ENCODE measurements at places on chromosomes 3 and 15.

GRCh38 chr15:26065723-26066122 is 202.6 kb upstream of the ATP10A start:
- DNase-seq: no peak

DNA sequence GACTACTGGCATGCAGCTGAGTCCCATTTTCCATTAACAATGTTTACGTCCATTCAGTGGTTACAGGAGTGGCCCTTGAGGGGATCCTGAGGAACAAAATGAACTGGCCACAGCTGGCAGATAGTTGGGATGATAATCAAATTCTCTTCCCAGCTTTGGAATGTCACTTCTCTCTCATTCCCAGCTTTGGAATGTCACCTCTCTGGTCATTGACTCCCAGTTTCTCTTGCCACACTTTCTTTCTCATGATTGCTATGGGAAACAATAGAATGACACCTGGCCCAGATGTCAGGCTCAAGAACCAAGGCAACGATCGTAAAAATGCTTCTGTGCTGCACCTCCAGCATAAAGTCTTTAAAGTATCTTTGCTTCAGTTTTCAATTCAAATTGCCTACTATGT is 34.0 kb downstream of the ATP13A4 start:
- no peak for DNase-seq

DNA sequence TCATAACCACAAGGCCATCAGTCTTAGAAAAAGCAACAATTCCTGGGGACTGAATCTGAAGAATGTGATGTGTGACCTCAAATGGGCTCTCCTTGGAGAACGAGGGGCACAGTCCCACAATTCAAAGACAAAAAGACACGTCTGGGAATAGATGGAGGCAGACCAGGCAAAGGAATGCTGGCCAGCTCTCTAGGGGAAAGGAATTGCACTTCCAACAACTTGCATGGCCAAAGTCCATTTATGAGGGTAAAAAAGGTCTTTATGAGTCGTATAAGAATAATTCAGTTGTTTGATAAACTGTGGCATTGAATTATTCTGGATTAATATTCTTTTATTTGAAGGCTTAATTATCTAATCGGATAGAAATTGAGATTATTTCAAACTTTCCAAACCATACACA is 180.5 kb upstream of the FEZF2 start:
- no peak for DNase-seq

- DNase-seq: no peak
Observed at GRCh38 chr3:157410945-157411344, 25.7 kb upstream of the PTX3 start.

DNA sequence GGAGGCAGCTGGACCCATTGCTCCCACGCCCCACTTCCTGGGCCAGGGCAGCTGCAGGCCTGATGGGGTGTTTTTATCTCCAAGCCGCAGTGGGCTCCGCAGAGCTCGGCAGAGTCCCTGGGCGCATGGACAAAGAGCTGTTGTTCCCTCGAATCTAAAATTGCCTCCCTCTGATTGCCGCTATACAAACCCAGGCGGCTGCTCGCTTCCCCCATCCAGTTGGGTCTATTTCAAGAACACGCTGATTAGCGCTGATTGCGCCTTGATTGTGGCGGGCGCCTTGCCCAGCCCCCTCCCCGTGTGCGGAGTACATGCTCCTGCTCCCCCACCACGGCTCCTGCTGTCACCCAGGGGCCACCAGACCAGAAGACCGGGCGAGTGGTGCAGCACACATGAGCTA is 43.4 kb upstream of the SLC6A1 start:
- no peak for DNase-seq

- DNase-seq: no peak
Observed at GRCh38 chr15:56042498-56042897, 49.1 kb upstream of the NEDD4 start.

GRCh38 chr3:43525941-43526607 is 95.7 kb downstream of the ANO10 start:
- no peak for DNase-seq

- no peak for DNase-seq
Observed at GRCh38 chr3:36227980-36228379, 152.3 kb upstream of the STAC start.

DNA sequence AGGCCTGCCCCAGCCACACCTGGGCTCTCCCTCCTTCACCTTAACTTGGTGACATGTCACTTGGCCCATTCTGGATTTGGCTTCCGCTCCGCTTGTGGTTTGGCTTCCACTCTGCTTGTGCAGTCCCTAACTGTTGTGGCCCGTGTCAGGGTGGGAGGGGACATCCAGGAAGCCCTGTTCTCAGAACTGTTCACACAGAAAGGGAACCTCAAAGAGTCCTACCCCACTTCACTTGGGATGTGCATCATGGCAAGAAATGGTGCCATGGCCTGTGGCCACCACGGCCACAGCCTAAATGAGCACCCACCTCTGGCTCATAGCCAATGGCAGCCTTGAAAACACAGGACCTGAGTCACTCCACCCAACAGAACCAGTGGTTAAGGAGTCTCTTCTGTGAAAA is 63.4 kb downstream of the CYP19A1 start:
- DNase-seq: no peak

DNA sequence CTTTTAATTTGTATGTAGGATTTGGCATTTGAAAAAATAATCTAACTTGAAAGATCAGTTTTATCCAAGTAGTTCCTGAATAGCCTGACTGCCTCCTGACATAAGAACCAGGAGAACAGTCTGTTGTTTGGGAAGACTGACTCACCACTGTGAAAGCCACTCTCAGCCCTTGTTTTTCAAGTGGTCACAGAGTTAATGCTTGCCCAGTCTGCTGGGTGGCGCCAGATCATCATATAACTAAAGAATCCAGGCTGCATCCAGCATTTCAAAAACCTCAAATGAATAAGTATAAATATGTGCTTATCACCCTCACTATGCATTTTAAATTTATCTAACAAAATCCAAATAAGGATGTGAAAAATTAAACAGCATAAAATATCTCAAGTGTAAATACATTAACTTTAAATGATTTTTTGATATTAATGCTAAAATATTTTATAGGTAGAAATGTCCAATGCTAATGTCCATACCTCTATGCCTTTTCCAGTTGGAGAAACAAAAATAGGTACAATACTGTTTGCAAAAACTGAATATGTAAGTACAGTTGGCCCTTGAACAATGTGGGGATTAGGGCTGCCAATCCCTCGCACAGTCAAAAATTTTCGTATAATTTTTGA is 26.9 kb upstream of the ZBBX start:
- DNase-seq: peak; percentile 55

- no peak for DNase-seq
Observed at GRCh38 chr3:86950717-86951116, 40.2 kb downstream of the VGLL3 start.

- DNase-seq: no peak
Observed at GRCh38 chr15:66680502-66680901, 21.5 kb upstream of the SMAD6 start.

DNA sequence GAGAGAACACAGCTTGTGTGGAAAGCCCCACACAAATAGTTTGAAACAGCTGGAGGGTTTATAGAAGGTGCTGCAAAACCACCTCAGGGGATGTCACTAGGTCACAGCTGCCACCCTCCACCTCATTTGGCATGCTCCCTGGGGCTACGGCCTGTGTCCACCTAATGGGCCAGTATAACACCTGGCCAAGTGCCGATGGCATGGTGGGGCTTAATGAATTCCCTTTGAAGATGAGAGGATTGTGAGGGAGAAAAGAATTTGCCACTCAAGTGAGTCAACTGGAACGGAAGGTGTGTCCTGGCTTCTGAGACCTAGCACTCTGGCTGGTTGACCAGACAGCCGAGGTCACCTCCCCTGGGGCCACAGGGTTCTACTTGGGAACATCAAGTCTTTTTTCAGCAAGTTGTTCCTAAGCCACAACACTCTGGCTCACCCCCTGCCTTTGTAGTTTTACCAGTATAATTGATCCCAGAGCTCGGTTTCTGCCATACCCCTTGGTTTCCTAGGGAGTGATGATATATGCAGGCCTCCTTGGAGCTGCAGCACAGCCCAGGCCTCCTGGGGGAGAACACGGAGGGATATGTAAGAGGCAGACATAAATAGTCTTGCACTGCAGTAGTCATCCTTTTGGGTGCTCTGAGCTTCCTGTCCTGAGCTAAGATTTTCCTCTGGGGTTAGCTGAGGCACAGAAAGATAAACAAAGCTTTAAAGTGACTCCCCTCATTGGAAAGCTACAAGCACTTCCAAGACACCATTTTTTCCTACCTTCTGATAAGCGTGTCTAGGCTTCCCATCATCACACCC is 178.2 kb upstream of the LPP start:
- DNase-seq: no peak

DNA sequence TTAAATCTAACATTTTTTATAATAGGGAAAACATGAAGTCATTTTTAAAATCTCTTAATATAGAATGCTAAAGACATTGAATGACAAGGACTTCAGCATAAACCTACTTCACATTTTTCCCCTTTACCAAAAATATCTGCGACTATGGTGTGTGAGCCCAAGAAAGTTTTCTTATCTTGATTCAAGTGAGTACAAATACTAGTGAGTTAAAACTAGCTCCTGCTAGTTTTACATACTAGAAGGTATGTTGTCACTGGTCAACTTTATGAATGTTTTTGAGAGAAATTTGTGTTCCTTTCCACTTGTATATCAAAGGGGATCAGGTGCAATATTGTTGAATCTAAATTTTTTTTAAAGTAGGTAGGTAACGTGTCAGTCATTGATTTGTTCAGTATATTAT is 152.4 kb upstream of the CGNL1 start:
- no peak for DNase-seq

DNA sequence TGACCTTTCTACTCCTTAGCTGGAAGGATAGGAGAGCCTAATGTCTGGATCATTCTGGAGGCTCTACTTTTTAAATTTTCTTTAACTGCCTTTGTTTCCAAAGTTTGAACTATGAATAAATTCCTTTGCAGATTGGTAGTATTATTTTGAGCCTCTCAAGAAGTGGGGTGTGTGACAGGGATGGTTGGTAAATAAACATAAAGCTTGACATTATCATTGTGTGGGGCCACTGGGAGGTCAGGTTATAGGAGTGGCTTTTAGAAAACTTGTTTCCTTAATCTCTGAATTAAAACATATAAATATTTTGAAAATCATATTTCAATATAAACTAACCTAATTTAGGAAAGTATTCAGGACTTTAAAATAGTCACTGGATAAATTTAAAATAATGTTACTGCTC is 89.3 kb downstream of the OTOL1 start:
- no peak for DNase-seq

DNA sequence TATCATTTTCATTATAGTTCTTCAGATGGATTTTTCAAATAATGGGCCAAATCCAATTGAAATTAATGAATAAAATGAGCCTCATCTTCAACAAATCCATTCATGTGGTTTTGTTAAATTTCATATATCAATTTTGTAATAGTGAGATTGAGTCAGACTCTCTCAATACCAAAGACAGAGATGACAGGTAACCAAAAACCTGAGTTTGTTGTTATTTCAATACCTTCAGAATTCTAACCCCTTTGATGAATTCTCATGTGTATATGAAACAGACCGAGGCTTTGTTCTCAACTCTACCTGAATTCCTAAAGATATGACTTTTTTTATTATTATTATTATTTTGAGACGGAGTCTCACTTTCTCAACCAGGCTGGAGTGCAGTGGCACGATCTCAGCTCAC is 92.8 kb downstream of the FOXP1 start:
- DNase-seq: no peak

- no peak for DNase-seq
Observed at GRCh38 chr3:72961752-72962151, 34.9 kb upstream of the PPP4R2 start.

GRCh38 chr3:43176666-43177065 is 70.8 kb upstream of the POMGNT2 start:
- no peak for DNase-seq

DNA sequence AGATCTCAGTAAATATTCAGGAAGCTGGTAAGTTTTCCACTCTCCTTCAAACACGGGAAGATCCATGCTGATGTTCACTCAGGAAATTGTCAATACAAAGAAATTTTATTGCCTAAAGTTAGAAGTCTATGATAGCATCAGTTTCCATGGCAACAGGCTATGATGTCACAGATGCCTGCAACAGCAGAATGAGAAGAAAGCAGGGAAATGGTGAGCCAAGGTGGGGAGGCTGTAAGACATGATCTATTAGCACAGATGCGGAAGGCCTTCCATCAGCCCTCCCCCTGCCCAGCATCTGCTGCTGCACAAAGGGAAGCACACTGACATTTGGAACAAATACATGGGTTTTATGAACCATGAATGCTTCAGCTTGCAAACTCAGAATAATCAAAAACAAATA is 28.6 kb downstream of the EPHB1 start:
- no peak for DNase-seq

- DNase-seq: no peak
Observed at GRCh38 chr15:85477061-85477460, 96.7 kb downstream of the AKAP13 start.

- no peak for DNase-seq
Observed at GRCh38 chr3:61639991-61640390, 78.6 kb downstream of the PTPRG start.

- no peak for DNase-seq
Observed at GRCh38 chr3:180548050-180548449, 53.9 kb upstream of the TTC14 start.

- DNase-seq: no peak
Observed at GRCh38 chr3:63895422-63896189, 16.6 kb downstream of the SCAANT1 start.

- DNase-seq: no peak
Observed at GRCh38 chr3:94011233-94011711, 17.1 kb downstream of the STX19 start.

GRCh38 chr15:38613085-38613484 is 48.5 kb upstream of the RASGRP1 start:
- no peak for DNase-seq

GRCh38 chr3:60325610-60326170 is 925.6 kb downstream of the FHIT start:
- no peak for DNase-seq

DNA sequence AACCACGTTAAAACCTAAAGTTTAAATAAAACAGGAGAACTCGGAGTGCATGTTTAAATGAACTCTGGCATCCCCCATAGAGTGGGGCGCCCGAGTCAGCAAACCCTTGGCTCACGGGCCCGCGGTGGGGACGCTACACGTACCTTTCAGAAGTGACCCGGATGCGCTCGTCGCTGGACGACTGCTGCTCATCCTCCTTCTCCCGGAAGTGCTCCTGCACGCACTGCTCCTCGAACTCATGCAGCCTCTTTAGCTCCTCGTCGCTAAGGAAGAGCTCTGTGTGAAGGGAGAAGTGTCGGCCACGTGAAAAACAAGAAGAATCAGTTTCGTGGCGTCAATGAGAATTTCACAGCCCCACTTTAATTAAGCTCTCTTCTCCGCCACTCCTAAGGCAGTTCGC is 34.6 kb upstream of the MTMR10 start:
- no peak for DNase-seq

- DNase-seq: no peak
Observed at GRCh38 chr15:39684233-39684632, 98.4 kb downstream of the FSIP1 start.

DNA sequence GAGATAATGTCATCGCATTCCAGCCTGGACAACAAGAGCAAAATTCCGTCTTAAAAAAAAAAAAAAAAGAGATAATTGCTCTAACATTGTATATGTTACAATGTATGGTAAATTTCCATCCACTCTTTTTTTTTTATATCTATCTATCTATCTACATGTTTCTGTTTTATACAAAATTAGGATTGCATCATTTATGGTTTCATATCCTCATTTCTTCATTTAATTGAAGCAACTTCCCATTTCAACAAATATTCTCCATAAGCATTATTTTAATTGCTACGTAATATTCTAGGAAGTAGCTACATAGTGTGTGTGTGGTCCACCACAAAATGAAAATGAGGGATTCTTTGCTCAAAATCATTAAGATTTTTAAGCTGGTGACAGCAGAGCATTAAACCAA is 18.4 kb downstream of the RBP1 start:
- no peak for DNase-seq
